ENCODE measurements at places on chromosomes 11 and 22.

GRCh38 chr11:114180301-114181055 is 115.7 kb upstream of the NNMT start:
- peaks cover 55% of the 10 kb centered on the region for H3K27me3 ChIP-seq
- DNase-seq: no peak
- H3K4me3 ChIP-seq: no peak overlapping the region
- H3K27ac ChIP-seq: no peak overlapping the region
- no peaks in the 10 kb centered on the region for H3K4me1 ChIP-seq

GRCh38 chr11:132777067-132777975 is 755.0 kb downstream of the OPCML start:
- H3K4me3 ChIP-seq: no peak overlapping the region
- DNase-seq: no peak
- H3K27me3 ChIP-seq: no peaks in the 10 kb centered on the region
- no peaks in the 10 kb centered on the region for H3K4me1 ChIP-seq
- H3K36me3 ChIP-seq: no peaks in the 10 kb centered on the region

- H3K27ac ChIP-seq: no peak overlapping the region
- no peak overlapping the region for H3K4me3 ChIP-seq
- H3K27me3 ChIP-seq: no peaks in the 10 kb centered on the region
- DNase-seq: no peak
- no peaks in the 10 kb centered on the region for H3K4me1 ChIP-seq
- H3K36me3 ChIP-seq: no peaks in the 10 kb centered on the region
Observed at GRCh38 chr11:104534278-104534677, 364.0 kb downstream of the CASP12 start.

GRCh38 chr22:38727123-38727522 is 21.4 kb downstream of the GTPBP1 start:
- DNase-seq: no peak
- H3K4me1 ChIP-seq: no peaks in the 10 kb centered on the region
- peaks cover 60% of the 10 kb centered on the region for H3K36me3 ChIP-seq
- H3K27ac ChIP-seq: no peak overlapping the region

DNA sequence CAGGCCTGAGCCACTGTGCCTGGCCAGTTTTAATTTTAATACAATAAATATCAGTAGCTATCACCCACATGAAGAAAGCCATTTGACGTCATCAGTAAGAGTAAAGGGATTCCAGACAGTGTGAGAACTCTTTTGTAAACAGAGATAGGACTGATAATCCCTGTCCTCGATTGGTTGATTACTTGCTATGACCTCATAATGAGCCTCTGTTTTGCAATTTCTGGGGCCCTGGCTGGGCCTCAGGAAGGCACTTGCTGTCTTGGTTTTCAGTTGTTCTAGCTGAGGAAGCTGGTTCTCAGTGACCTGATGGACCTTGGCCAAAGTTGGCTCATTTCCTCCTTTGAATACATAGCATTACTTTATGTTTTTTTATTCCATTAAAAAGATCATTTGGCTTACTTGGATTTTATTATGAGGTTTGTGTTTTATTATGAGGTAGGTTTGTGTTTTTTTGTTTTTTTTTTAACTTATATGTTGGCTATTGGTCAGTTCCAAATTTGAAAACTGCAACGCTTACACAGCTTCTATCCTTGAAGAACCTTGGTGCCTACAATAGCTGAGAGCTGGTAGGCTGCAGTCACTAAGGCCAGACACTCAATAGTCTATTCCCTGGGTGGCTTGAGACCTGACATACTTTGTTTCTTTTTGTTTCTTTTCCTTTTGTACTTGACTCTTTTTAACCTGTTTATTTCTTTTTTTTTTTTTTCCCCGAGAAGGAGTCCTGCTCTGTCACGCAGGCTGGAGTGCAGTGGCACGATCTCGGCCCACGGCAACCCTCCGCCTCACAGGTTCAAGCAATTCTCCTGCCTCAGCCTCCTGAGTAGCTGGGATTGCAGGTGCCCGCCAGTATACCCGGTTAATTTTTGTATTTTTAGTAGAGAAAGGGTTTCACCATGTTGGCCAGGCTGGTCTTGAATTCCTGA is 20.0 kb downstream of the MARK2 start:
- no peak for DNase-seq
- H3K36me3 ChIP-seq: no peaks in the 10 kb centered on the region
- H3K4me3 ChIP-seq: no peak overlapping the region
- H3K4me1 ChIP-seq: peaks cover 3% of the 10 kb centered on the region
- H3K27ac ChIP-seq: no peak overlapping the region
- no peaks in the 10 kb centered on the region for H3K27me3 ChIP-seq

DNA sequence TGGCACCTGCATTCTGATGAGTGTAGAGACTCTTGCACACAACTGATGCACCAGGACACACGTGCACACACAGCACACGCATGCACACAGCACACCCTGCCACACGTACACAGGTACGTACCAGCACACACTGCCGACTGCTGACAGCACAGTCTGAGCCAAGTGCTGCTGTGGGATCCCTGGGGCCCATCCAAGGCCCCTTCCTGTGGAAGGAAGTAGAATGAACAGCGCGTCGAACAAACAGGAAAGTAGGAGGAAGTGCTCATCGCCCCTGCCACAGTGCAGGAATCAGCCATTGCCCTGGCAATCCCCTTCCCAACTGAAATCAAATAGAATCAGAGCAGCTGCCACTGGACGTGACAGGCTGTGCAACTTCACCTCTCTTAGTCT is 57.9 kb downstream of the CD82 start:
- H3K4me3 ChIP-seq: no peak overlapping the region
- no peak overlapping the region for H3K27ac ChIP-seq
- no peaks in the 10 kb centered on the region for H3K36me3 ChIP-seq
- no peaks in the 10 kb centered on the region for H3K27me3 ChIP-seq

- no peaks in the 10 kb centered on the region for H3K36me3 ChIP-seq
- peaks cover 91% of the 10 kb centered on the region for H3K27me3 ChIP-seq
- H3K27ac ChIP-seq: no peak overlapping the region
Observed at GRCh38 chr11:116540645-116541304, 232.0 kb downstream of the BUD13 start.
